ENCODE measurements at places on chromosomes 12 and 14. TPM values are rescaled to one million over a fixed set of nuclear protein-coding genes. Genes with fewer than 3 reads are reported as not detected.
A peak's percentile ranks its signal among the peaks of the same experiment; 100 is the strongest.

DNA sequence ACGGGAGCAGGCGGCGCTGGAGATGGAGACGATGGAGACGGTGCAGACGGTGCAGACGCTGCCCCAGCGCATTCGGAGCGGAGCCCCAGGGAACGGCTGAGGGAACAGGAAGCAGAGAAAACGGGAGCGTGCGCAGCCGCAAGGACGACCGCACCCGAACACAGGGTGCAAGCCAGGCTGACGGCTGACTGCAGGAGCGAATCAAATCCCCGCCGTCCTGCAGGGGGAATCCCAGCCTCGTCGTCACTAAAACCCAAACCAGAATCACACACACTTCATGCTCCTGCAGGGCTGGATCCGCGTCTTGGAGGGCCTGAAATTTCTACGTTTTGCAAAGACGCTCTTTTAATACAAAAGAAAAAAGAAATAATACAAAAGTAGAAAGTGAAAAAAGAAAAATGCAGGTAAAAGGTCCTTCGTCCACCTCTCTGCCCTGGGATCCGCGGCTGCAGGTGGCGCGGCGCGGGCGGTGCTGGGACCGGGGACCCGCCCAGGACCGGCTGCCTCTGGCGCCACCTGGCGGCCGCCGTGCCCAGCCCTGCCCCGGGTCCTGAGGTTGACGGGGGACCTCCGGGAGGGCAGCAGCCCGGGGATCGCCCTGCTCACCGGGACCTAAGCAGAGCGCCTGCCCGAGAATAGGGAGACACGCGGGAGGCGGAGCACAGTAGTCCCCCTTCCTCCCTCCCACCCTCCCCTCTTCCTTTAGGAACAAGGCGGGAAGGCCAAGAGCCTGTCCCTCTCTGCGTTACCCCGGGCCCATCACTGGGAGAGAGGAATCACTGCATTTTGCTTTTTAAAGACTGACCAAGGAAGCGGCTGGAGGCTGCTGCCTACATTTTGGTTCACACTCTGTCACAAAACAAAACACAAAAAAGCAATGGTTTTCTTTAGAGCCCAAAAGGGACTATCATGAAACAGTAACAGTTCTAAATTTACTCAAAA, 20.1 kb downstream of the STX2 start:
- no peaks in the 10 kb centered on the region for H3K27me3 ChIP-seq
- peaks cover 10% of the 10 kb centered on the region for H3K36me3 ChIP-seq
- DNase-seq: peak; percentile 28
- no peak overlapping the region for H3K27ac ChIP-seq
- no peaks in the 10 kb centered on the region for H3K4me1 ChIP-seq
- no peak overlapping the region for H3K4me3 ChIP-seq

DNA sequence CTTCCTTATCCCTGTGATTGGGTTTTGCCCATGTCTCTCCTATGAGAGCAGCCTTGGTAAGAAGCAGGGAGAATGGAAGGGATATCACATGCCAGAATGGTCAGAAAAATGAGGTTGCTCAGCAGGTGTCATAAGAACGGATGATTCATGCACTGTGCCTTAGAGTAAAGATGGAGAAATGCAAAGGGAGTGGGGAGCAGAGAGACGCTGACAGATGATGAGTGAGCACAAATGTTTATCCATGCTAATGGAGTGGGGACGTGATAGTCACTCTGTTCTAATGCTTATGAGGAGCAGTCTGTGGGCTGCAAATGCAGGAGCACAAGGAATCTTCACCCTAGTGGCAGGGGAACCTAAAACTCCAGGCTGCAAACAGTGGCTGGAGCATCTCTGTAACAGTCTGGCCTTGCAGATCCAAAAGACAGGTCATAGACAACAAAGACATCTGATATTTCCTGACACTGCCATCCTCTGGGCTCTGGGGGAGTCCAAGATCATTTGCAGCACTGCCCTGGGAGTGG, 243.2 kb downstream of the CACNA1C start:
- H3K27ac ChIP-seq: no peak overlapping the region
- H3K4me3 ChIP-seq: no peak overlapping the region
- H3K4me1 ChIP-seq: no peaks in the 10 kb centered on the region
- no peak for DNase-seq
- H3K27me3 ChIP-seq: no peaks in the 10 kb centered on the region

Gene FSCB
- 0.11 TPM for total RNA-seq

Gene DLK1
- 2,341 TPM for total RNA-seq

Measured in adrenal gland (tissue), 19 donors.